ENCODE measurements at places on chromosomes 3 and 15.

- DNase-seq: no peak
Observed at GRCh38 chr15:35514759-35515158, 31.2 kb downstream of the DPH6 start.

DNA sequence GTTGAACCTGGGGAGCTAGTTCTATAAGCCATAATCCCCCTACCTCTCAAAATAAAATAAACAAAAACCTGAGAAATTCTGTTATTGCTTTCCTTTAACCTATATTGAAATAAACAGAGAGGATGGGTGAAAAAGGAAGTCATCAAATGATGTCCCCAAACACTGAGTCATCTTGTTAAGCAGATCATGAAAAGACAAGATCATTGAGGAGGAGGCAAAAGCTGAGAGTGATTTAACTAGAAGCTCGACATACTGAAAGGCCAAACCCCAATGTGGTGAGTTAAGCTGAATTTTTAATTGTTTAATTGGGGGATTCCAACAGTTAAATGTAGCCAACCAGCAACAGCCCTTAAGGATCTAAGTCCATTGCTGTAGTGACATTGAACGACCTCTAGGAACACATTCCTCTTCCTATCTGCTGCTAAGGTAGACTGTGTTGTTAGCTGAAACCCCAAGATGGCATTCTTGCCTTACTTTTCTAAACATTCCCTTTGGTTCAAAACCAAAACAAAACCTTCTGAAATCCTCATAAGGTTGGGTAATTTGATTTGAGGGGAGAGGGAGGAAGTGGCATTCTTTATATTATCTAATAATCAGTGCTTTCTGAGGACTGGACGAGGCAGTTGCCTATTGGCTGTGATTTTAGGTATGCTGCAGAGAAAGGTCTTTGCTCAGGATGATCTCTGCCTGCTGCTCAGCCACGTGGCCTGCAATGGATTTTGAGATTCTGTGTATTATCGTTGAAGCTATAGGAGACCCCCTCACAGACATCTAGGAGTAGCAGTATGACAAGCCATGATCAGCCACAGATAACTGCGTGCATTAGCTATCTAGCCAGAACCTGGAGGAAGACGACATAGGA, 62.7 kb upstream of the BNIP2 start:
- no peak for DNase-seq

DNA sequence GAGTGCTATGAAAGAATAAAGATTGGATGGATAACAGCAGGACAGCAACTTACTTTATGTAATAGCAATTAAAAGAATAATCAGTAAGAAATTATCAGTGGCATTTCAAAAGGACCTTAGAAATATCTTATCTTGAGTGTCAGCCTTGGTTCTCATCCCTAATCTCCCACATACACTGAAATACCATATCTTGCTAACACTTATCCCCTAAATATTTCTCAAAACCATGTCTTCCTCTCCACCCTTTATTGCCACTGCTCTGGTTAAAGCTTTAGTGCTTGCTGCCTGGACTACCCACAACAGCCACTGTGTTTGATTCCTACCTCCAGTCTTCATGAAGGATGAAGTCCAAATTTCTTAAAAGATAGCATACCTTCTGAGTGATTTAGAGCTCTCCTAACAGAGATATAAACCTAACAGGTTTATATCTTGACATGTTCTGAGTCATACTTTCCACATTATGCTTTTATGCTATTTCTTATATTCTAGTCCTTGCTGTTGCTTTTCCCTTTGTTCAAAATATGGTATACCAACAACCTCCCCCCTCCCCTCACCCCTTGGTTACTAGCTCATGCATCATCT, 202.8 kb downstream of the RSRC1 start:
- DNase-seq: no peak

DNA sequence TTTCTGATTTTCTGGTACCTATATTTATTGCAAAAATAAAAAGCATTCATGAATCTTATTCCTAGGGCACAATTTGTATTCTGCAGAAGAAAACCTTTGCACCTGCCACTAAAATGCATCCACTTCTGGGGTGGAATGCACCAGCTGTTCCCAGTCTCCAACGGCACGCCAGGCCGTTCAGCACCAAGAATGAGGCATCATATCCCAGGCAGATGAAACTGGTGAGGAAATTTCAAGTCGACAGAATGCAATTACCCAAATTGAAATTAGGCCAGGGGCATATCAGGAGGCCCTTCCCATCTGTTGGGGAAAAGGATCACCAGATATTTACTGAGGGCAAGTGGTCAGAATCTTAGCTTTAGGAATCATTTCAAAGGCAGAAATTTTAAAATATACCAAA, 13.6 kb upstream of the RBMS3 start:
- DNase-seq: no peak

DNA sequence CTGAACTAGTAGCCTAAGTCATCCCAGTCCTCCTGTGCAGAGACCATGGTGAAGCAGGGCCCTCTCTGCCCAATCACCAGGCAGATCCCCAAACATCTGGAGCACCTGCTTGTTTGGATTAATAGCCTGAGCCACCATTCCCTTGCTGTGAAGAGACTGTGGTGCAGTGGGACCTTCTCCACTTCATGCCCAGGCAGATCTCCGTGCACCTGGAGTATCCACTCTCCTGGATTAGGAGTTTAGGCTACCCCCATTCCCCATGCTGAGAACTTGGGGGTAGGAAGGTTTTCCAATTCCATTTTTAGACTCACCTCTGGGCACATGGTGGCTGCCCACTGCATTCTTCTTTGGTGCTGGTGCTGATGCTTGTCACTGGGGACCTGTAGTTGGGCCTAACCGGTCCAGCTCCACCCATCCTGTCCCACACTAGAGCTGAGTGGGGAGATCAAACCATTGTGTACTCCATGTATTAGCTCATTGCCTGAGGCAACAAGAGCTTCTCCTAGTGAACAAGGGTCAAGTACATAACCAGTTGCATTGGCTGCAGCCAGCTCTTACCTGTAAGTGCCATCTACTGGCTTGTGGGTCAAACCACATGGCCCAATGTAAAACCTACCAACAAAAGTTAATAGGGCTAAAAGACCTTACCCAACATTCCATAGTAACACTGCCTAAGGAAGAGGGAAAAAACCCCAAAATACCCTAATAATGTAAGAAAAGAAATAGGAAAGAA, 382.5 kb upstream of the CBLB start:
- no peak for DNase-seq

DNA sequence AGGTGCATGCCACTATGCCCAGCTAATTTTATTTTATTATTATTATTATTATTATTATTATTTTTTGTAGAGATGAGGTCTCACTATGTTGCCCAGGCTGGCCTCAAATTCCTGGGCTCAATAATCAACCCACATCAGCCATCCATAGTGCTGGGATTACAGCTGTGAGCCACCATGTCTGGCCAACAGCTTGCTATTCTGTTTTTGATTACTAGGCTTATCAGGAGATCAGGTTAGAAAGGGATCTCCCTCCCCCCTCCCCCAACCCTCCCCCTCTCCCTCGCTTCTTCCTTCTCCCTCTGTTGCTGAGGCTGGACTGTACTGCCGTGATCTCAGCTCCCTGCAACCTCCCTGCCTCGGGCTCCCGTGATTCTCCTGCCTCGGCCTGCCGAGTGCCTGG, 8.6 kb downstream of the CLN6 start:
- no peak for DNase-seq

DNA sequence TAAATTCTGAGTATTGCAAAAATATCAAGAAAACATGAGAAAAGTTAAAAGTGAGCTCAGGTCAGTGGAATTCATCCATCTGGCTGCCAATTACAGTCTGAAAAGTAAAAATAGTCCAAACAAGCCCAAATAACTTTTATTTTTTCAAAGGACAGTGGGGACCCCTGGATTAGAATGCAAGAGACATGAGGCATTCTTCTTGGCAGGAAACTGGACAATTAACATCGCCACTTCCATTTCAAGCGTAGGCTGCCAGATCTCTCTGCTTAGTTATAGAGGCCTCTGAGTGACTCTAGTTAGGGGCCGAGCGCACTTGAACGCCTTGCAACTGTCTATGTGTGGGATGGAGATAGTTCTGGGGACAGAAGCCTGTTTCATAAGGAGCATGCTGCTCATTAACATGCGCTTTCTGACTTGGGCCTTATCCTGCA, 189.1 kb downstream of the GHSR start:
- DNase-seq: no peak

GRCh38 chr15:68335251-68335650, 57.7 kb downstream of the FEM1B start:
- DNase-seq: no peak

- no peak for DNase-seq
Observed at GRCh38 chr3:168624892-168625448, 529.2 kb upstream of the GOLIM4 start.

GRCh38 chr15:101615986-101616848, 36.0 kb downstream of the TM2D3 start:
- peak; percentile 51 for DNase-seq

- no peak for DNase-seq
Observed at GRCh38 chr15:60840703-60841411, 361.9 kb upstream of the ICE2 start.

DNA sequence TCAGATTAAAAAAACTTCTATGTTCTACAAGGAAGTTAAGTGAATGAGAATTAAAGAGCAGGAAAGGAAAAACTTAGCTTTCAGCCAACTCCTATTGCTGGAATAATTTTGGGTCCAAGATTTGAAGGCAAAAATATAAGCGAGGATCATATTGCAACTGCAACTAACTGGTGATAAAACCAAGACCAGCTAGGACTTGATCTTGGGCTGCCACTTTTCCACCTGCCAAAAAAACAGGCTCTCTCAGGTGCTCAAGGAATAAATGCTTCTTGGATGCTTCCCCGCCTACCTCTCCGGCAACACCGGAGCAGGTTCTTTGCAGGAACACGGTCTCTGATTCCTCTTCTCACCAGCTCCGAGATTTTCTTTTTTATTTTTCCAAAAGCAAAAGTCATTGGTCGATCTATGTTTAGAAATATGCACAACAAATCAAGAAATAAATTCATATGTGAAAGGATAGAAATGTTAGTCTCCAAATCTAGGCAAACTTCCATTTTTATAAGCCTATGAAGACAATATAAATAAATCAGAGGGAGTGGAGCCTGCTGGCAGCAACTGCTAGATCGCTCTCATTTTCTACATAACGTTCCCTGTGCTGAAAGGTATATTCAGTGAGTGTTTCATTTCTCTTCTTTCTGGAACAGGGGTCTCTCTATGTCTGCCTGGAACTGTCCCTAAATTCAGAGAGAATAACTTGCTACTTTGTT, 241.9 kb downstream of the NTRK3 start:
- DNase-seq: no peak

GRCh38 chr3:45002720-45003119, 23.4 kb upstream of the CLEC3B start:
- DNase-seq: no peak

GRCh38 chr3:177783338-177783737, 586.1 kb upstream of the TBL1XR1 start:
- DNase-seq: no peak

GRCh38 chr15:70279096-70279495, 181.4 kb upstream of the TLE3 start:
- no peak for DNase-seq

GRCh38 chr3:185153861-185154629, 1.2 kb upstream of the C3orf70 start:
- DNase-seq: no peak

- no peak for DNase-seq
Observed at GRCh38 chr3:161452179-161452578, 44.4 kb upstream of the OTOL1 start.

DNA sequence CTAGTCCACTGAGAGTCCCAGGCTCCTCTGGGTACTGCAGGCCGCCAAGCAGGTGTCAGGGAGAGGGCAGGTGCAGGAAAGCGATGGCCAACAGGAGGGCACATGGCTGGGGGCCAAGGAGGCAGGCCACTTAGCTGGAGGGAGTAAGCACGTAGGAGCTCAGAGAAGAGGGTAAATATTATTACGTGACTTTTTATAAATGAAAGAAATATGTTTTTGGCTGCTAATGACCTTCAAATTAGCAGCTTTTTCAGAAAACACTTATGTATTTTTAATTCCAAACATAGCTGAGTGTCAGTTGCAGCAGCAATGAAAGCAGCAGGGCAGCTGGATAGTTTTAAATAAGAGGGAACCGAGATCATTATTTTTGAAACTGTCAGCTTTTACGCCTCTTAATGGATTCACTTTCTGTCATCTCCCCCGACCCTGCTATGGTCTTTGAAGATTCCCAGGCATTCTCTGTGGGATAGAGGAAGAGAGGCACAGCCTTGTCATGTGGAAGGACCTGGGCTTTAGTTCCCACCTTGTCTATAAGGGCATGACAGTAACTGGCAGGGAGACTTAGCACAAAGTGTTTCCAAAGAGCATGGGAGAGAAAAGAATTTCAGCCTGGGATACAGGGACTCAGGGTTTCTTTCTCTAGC, 477.1 kb downstream of the EPHB1 start:
- no peak for DNase-seq

DNA sequence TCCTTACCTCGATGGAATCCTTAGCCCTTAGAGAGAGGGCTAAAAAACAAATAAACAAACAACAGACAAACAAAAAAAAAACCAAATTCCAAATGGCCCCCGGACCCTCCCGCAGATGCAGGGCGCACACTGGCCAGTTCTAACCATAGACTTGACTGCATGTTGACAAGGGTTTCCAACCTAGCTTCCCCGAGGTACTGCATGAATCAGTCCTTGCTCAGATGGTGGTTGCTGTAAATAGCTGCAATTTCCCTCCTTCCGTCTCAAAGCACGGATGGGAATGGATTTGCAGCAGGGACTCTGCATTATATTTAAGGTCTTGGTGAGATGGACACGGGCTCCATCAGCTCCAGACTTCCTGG, 162.8 kb downstream of the CD47 start:
- no peak for DNase-seq

DNA sequence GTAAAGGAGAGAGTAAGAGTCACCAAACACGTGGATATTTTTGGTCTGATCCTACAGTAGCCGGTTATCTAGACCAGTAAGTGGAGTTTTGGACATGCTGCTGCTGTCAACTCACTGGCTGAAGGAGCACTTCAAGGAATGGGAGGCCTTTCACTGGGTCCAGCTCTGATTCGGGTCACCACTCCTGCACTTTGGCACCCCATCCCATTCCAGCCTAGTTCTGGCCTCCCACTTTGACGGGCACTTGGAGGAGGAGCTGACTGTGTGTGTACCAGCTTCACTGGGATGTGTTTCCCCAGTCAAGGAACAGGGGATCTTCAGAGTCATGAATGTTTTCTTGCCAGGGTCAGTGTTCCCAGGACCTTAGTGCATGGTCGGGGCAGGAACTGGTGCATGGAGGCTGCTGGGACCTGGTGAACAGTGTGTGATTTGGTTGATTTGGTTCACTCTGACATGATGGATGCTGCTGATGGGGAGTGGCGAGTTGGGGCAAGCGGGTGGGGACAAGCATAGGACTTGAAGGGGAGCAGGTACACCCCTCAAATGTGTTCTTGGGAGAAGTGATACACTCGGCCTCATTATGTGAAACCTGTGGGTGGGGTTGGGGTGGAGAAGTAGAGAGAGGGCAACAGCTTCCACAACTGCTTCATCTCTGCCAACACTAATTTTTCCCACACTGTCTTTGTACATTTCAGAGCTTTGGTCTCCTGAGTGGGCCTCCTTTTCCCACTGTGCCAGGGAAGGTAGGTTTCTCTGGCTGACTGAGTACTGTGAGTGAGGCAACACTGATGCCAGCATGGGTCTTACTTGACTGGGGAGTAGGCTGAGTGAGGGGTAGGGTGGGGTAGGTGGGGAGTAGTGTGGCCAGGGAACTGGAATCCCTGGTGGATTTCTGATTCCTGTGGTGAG, 64.0 kb downstream of the RGMA start:
- DNase-seq: no peak

GRCh38 chr15:40349163-40349562, 1.7 kb upstream of the PHGR1 start:
- no peak for DNase-seq
